ENCODE measurements at places on chromosomes 13 and 19.

- no peak for DNase-seq
Measured at GRCh38 chr19:34667349-34668076, 9.4 kb downstream of the SCGB2B2 start.

GRCh38 chr13:22173610-22174009 is 502.7 kb downstream of the FGF9 start:
- no peak for DNase-seq

DNA sequence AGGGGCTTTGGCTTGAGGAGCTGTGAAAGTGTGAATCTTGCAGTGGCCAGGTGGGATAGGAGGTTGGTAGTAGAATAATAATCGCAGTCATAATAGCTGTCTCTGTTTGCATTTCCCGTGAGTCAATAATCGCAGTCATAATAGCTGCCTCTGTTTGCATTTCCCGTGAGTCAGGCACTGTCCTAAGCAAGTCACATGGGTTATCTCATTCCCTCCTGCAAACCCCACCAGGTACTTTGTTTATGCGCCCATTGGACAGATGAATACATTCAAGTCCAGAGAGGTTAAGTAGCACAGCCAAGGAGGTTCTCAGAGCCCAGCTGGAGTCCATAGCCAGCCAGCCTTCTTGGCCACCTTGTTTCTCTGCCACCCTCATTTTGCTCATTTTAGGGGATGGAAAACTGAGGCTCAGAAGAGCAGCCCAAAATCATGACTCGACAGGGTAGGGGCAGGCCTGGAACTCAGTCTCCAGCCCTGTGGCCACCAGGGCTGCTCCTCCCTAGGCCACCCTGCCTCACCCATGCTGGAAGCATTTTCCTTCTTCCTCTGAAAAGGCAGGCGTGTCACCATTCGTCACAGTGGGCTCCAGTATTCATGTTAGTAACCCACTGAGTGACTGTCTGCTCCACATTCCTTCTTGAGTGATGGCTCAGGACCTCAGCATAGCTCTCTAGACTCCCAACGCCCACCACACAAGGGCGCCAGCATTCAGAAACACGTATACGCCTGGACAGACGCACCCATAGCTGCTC is 206.2 kb downstream of the URI1 start:
- no peak for DNase-seq

- DNase-seq, result no peak
Measured at GRCh38 chr13:31168166-31168565, 6.5 kb upstream of the HSPH1 start.

Data from amniotic stem cell (primary cell).